ENCODE measurements at places on chromosomes 11 and 22.

GRCh38 chr11:2523821-2524391 is 79.1 kb downstream of the KCNQ1 start:
- no peak for DNase-seq

- no peak for DNase-seq
These were observed 127.7 kb downstream of the MN1 start for GRCh38 chr22:27673839-27674238.

GRCh38 chr11:87013912-87014825 is 23.6 kb upstream of the TMEM135 start:
- DNase-seq = no peak

- DNase-seq = no peak
These were observed 70.0 kb upstream of the IGLL5 start for GRCh38 chr22:22817468-22818201.

DNA sequence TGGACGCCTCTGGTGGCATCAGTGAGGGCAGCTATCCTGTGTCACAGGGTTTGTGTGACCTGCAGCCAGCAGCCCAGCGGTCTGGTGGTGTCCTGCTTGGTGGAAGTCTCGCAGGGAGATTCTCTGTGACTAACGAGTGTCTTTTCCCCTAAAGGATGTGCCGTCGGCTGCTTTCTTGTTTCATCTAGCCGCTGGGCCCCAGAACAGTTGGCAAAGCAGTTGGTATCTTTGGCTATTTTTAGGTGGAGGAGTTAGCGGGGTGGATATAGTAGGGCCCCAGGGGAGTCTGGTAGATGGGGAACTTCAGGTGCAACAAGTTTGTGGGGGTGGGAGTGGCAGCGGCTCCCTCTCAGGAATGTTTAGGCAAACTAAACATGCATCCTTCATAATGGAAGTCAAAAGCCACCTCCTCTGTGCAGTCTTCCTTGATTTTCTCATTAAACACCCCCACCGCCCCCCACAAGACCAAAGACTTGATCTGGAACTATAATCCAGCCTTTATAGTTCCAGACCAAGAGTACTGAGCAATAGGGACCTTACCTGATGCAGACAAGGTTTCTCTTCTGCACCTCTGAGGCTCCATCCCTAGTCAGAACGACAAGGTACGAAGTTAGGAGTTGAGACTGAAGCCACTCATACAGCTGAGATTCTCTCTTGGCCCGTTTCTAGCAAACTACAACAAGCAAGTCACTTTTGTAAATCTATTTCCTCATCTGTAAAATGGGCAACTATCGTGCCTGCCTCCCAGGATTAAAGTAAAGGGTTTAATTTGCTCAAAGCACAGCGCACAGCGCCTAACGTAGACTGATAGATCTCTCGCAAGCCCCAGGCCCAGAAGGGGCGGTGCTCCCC is 1.1 kb upstream of the PELI3 start:
- DNase-seq = no peak

DNA sequence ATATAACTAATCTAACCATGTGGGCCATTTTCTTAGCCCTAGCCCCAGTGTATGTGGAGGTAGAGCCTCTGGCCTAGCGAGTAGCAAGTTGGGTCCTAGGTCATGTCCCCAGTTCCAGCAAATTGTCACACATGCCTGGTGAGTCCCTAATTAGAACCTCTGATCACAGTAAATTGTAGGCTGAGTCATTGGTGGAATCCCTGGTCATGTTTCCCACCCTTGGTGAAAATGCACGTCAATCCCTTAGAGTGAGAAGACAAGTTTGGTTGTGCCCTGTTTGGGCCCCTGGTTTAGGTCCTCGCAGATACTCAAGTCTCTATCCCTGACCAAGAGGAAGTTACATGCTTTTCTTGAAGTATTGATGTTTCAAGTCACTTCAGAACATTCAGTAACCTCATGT is 46.7 kb downstream of the ATM start:
- DNase-seq = no peak

GRCh38 chr22:49599039-49599438 is 228.6 kb downstream of the BRD1 start:
- DNase-seq = no peak

GRCh38 chr11:117223741-117224689 is 7.9 kb downstream of the PCSK7 start:
- no peak for DNase-seq

GRCh38 chr22:42637555-42637954 is 2.8 kb downstream of the ATP5MGL start:
- no peak for DNase-seq

- DNase-seq = no peak
These were observed 42.4 kb downstream of the PITPNB start for GRCh38 chr22:27876684-27877083.

All from EL (cell line).